IPS DF 19.7 (cell line): ENCODE measurements at places on chromosomes 3 and 15.

DNA sequence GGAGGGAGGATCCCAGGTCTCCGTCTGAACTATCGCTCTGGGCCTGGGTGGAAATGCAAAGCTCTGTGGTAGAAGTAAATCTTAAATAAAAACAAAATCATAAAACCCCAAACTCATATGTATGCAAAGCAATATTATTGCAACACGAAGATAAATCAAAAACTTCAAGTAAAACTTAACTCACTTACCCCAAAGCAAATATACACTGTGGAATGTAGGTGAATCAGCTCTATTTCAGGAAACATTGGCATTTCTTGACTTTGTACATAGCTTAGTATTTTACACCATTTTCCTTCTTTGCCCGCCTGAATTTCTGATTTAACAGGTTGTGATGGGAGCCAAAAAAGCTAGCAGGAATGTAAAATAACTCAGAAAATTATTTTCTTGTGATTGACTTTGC lies 126.2 kb downstream of the TPRG1 start:
- no peak for DNase-seq

DNA sequence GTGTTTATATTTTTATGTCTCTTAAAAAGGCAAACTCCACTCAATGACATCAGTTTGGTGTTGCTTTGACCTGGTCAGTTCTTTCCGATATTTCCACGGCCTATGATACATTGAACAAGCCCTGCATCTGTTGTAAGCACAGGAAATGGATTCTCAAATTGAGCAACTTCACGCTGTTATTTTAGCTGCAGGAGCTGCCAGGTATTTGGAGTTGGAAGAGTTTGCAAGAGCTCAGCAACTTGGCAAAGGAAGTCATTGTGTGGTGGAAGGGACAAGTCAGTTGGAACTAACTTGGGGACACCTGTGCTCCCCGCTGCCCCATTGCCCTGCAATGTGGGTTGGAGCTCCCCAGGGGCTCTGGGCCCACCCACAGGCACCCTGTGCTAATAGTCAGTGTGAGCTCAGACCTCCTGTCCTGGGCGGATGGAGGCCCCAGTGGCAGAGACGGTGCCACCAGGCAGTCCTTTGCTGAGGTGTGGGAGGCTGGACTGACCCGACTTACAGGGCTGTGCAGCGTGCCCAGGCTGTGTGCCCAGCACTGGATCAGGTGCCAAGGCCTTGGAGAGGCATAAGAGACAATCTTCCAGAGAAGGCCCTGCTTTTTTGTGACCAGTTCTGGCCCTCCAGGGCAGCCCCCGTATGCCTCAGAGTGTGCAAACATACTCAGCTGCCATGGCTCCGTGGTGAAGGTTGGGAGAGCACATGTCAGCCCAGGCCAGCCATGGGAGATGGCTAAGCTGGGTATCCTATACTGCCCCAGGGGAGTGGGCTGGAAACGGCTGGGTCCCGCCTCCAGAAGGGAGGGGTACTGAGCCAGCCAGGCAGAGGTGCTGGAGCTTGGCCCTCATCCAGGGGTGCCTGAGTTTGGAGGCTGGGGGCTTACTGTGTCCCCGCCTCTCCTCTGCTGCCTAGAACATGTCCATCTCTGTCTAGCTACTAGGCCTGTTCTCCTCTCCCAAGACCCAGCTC lies 43.5 kb downstream of the KY start:
- DNase-seq = no peak

- no peak for DNase-seq
Measured at GRCh38 chr15:92843326-92843725, 56.8 kb upstream of the CHD2 start.

DNA sequence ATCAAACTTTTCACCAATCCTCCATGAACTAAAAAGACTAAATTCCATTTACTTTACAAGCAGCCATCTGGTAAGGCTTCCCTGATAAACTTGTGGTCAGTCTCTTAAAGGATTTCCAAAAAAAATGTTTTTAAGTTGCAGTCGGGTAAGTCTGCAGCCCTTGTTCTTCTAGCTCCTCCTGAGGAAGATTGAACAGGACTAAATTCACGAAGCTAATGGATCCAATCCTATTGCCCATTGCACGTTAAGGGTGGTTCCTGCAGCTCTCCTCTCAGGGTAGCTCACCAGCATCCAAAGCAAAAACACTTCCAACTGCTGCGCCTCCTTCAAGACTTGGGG lies 2.8 kb downstream of the HES1 start:
- no peak for DNase-seq

DNA sequence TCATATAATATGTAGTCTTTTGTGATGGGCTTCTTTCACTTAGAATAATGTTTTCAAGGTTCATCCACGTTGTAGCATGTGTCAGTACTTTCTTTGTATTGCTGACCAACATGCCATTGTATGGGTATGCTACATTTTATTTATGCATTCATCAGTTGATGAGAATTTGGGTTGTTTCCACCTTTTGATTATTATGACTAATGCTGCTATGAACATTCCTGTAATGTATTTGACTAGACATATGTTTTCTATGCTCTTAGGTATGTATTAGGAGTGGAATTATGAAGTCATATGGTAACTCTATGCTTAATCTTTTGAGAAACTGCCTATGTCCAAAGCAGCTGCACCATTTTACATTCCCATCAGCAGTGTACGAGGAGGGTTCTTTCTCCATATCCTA lies 3.2 kb upstream of the PODXL2 start:
- no peak for DNase-seq

- DNase-seq = no peak
Measured at GRCh38 chr3:31288641-31289100, 244.1 kb upstream of the STT3B start.
